ENCODE measurements at places on chromosomes 12 and 14.

GRCh38 chr12:129193263-129193871, 340.1 kb downstream of the GLT1D1 start:
- DNase-seq: no peak

DNA sequence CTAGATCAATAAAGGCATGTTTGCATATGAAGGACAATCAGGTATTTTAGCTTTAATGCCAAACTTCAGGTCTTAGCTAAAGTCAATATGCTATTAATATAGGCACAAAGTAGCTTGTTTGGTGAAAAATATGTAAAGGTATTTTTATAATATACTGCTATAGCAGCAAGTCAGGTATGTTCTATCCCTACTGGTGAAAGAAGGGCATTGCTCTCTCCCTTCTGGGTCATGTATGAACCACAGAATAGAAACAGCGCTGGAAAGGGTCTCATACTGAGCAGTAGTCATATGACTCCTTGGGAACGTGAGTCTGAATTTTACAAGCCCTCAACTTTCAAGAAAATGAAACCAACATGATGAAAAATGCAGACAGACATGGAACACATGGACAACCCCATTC, 314.6 kb downstream of the GRIN2B start:
- no peak for DNase-seq

DNA sequence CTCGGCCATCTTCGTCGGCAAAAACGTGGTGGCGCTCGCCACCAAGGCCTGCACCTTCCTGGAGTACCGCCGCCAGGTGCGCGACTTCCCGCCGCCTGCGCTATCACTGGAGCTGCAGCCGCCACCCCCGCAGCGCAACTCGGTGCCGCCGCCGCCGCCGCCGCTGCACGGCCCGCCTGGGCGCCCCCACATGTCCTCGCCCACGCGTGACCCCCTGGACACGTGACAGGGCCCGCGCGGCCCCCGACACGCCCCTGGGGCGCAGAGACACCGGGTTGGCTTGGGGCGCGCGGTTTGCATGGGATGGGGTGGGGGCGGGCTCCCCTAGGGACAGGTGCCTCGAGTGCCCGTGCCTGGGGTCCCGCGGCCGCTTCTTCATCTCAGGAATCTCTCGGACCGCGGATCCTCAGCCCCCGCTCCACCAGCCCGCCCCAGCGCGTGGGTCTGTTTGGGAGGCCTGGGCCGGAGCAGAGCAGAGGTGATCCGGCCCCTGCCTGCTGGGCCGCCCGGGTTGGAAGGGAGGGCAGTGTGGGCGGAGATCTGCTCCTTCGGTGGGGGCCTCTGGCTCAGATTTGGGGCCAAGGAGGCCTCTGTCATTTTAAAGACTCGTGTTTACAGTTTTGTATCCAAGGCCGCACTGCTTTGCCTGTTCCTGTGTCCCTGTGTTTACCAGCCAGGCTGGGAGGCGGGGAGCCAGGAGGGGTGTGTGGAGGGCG, 3.3 kb downstream of the TMEM121 start:
- no peak for DNase-seq

- DNase-seq: no peak
These were observed 12.8 kb downstream of the PGF start for GRCh38 chr14:74942608-74943007.

- no peak for DNase-seq
These were observed 165.4 kb upstream of the PWP1 start for GRCh38 chr12:107519906-107520859.

- no peak for DNase-seq
These were observed 257.1 kb downstream of the EFCAB11 start for GRCh38 chr14:89697281-89698060.

- no peak for DNase-seq
These were observed 3.0 kb upstream of the ARHGDIB start for GRCh38 chr12:14964406-14964805.

DNA sequence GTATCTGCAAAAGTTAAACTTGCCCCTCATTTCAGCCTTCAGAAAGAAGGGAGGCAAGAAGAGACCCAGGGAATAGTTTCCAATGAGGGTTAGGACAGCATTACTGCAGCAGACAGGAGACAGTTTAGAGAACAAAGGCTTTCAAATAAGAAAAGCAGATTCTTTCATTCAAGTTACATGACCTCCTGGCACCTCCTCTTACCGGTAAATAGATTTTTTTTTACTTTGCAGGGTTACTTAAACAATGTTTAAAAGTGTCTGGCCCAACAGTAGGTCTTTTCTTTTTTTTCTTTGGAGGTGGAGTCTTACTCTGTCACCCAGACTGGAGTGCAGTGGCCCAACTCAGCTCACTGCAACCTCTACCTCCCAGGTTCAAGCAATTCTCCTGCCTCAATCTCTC, 47.1 kb downstream of the SINHCAF start:
- DNase-seq: no peak

GRCh38 chr14:79279645-79280597, 931.4 kb downstream of the DIO2 start:
- DNase-seq: no peak

GRCh38 chr12:88518863-88519403, 61.3 kb downstream of the KITLG start:
- no peak for DNase-seq

GRCh38 chr12:89417246-89417977, 65.1 kb upstream of the DUSP6 start:
- no peak for DNase-seq

GRCh38 chr14:76056128-76056527, 70.6 kb downstream of the IFT43 start:
- DNase-seq: no peak

DNA sequence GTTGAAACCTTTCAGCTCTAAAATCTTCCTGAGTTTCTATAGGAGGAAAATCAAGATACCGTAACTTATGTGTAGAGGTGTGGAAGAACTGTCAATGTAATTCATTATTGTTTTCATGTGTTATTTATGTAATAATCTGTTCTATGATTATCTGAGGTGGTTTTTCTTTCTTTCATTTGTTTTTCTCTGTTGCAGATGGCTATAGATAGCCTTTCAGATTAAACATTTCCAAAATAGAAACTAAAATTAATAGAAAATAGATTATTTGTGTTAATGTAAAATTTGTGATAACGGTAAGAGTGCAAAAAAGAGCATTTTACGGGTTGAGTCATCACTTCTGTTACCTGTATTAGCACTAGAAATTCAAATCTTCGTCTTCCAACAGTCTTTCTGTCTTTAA, 128.8 kb downstream of the SYNE2 start:
- no peak for DNase-seq

- no peak for DNase-seq
These were observed 2.5 kb downstream of the TMEM253 start for GRCh38 chr14:21103411-21103709.

DNA sequence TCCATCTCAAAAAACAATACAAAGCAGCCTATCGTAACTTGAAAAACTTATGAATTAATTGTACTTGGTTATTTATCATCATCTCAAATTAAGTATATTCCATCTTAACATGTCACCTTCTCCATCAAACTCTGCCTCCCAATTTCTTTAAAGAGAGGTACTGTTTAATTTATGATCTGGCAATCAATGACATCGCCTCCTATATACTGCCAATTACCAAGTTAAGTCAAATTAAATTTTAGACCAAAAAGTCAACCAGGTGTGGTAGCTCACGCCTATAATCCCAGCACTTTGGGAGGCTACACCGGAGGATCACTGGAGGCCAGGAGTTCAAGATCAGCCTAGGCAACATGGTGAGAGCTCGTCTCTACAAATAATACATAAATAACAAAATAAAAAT, 37.7 kb downstream of the HECTD1 start:
- DNase-seq: no peak

DNA sequence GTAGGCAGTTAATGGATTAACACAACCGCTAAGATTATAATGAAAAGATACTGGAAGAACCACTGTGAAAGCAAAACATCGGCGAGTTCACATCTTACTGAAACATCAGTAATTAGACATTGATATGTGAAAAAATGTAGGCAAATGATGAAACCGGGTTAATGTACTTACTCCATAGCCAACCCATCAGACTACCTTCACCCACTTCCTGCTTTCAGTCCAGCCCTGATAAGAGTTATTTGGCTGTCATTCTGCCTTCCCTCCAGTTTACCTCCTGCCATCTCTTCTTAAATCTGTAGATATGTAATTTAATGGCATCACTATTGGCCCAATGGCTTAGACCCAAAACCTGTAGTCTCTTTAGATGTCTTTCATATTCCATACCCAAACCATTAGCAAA, 46.0 kb upstream of the LGR5 start:
- DNase-seq: no peak

DNA sequence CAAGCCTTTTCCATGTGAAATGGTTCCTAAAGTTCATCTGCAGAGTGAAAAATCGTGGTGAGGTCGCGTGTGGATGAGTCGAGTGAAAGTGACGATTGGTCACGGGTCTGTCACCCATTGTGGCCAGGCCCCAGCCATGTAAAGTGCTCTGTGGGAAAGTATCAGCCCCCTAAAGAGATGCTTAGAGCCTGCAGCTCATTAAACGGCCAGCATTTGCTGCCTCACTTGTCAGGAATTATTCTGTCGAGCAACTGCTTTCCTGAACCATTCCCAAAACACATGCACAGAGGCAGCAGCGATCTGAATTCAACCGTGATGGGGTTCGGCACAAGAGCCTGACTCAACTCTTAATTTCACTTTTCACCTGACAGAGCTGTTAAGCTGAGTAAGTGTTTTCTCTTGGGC, 16.0 kb downstream of the DBX2 start:
- no peak for DNase-seq
